Right ventricle myocardium superior (tissue), 1 donor: ENCODE measurements at places on chromosomes 16 and 17. TPM values are rescaled to one million over a fixed set of nuclear protein-coding genes. Genes with fewer than 3 reads are reported as not detected.

ATF7IP2 gene
- 35.5 TPM for total RNA-seq

DNA sequence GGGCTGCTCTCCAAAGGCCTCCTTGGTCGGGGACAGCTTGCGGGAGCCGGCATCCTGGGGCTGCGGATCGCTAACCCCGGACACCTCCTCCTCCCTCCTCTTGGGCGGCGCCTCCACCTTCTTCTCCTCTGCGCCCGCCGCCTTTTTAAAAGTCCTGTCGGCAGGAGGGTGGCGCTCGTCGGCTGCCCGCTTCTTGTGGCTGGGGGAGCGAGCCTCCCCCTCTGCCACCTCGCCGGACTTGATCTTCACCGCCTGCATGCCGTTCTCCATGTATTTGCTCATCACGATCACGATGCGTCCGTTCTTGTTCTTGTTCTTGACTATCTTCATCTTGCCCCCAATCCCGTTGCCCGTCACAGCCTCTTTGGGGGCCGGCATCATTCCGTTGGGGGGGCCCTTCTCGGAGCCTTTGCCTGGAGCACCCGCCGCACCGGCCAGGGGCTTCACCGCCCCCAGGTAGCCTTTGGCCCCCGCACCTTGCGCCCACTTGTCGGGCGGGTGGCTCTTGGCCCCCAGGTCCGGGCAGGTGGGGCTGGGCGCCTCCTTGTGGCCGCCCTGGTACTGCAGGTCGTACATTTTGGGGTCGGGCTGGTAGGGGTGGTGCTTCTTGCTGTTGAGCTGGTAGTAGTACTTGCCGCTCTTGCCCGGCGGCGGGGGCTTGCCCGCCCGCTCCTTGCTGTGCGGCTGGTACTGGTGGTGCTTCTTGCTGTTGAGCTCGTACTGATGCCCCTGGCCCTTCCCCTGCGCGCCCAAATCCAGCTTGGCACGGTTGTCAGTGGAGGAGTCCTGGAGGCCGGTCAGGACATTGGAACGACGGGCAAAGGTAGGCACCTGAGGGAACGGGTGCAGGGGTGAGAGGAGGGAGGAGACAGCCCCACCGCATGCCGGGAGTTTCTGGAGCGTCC, 4.4 kb downstream of the CBX4 start:
- no peak for DNase-seq

DNA sequence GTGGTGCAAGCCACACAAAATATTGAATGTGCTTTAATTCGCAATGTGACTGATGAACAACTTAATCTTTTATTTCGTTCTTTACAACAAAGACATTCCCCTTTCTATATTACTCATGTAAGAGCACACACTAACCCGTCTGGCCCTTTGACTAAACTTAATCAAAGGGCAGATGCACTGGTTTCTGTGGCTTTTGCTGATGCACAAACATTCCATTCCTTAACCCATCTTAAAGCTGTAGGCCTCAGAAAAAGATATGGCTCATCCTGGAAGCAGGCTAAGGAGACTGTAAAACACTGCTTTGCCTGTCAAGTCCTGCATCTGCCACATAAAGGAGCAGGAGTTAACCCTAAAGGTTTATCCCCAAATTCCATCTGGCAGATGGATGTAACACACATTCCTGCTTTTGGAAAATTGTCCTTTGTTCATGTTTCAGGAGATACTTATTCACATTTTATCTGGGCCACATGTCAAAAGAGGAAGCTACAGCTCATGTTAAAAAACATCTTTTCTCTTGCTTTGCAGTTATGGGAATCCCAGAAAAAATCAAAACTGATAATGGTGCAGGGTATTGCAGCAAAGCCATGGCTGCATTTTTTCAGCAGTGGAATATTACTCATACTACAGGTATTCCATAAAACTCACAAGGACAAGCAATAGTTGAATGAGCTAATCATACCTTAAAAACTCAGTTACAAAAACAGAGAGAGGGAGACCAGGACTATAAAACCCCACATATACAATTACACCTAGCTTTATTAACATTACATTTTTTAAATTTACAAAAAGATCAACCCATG, 137.2 kb downstream of the AHSP start:
- DNase-seq: no peak

GRCh38 chr17:62641153-62641552, 13.7 kb downstream of the MRC2 start:
- no peak for DNase-seq

DNA sequence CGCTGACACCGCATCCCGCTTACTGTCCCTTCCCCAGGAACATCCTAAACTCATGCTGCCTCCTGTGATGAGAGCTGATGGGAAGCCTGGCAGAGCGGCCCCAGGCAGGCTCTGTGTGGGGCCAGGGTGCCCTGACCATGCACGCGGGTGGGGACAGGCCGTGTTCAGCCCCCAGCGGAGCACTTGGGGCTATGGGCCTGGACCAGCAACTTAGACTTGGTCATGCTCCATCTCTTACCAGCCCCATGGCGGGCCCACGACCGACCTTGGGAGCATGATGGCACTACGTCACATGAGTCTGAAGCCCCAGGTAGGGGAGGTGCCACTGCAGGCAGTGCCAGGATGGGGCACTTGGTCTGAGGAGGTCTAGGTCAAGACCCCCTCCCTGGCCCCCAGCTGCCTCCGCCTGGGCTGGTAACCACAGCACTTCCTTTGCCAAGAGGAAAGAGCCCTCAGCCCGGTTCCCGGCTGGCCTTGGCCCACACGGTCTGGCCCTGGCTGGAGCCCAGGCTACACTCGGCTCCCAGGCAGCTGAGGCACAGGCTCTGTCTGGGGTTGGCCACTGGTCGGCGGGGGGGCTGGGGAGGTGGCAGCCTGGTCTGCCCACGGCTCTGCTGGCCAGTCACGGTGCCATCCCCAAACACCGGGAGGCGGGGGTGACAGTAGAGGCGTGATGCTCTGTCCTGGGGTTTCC, 25.7 kb downstream of the BAHCC1 start:
- DNase-seq: peak; percentile 82

GRCh38 chr17:67431249-67432015, 54.4 kb downstream of the PITPNC1 start:
- DNase-seq: no peak

SCRN2 gene
- 24.2 TPM for total RNA-seq

DNA sequence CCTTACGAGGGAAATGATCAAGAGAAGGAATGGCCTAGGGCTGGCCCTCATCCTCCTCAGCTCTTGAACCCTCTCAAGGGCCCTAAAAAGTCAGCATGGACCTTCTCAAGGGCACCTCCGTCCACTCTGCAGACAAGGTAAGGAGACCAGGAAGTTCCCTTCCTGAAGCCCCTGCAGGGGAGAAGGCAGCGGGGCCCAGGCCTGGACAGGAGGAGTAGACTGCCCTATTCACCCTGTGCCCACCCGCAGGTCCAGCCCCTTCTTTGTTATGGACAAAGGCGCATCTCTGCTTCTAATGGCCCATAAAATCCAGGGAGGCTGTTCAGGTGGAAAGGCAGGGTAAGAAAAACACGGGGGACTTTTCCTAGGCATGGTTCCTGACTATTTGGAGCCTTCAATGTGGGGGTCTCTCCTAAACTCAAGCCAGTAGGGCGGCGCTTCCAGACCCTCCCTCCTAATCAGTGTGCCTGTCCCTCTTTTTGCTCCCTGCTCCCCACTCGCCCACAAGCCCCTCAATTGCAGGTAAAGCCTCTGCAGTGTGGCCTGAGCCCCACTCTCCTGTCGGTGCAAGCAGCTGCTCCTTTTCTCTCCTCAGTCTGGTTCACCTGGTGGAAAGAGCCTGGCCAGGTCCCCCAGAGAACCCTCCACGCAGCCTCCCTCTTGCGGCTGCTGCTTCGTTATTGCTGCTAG, 28.2 kb downstream of the AXIN2 start:
- DNase-seq: no peak

- DNase-seq: peak; percentile 70
Measured at GRCh38 chr17:38867179-38867967, 2.5 kb upstream of the LASP1 start.

- DNase-seq: peak; percentile 75
Measured at GRCh38 chr17:58278661-58279015, 2.1 kb downstream of the MPO start.

- no peak for DNase-seq
Measured at GRCh38 chr16:58109330-58109729, 19.9 kb downstream of the CFAP20 start.

GRCh38 chr16:26012376-26012775, 320.6 kb downstream of the HS3ST4 start:
- no peak for DNase-seq

CBX4 gene
- total RNA-seq: 25.6 TPM

DNA sequence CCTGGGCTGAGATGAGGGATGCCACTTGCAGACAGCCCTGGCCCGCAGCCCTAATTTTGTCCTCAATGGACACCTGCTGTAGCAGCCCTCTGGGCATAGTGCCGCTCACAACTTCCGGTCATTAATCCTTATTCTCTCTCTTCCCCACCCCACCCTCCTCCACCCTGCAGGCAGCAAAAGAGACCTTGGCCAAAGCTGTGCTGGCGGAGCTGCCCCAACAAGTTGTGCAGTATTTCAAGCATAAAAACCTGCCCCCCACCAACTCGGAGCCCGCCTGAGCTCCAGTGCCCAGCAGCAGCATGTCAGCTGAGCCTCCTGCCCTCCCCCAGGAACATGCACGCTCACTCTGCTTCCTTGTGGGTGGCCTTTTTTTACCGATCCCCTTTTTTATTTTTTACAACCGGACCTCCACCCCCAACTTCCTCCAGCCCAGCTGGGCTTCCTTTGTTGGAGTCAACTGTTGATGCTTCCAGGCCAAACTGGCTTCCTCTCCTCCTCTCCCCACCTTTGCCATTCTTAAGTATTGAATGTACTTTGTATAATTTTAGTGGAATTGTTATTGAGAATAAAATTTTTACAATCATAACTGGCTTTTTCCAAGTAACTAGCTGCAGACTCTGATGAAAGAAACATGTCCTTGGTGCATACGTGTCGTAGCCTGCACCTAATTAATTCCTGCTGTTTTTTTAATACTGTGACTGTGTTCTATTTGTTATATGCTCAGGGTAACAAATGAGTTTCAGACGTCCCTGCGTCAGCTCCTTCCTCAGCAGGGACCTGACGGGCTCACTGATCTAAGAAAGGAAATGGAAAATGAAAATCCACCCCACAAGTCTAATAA, 38.2 kb downstream of the PSME3IP1 start:
- peak; percentile 54 for DNase-seq

- DNase-seq: no peak
Measured at GRCh38 chr17:57779706-57780105, 34.6 kb upstream of the CCDC182 start.

GRCh38 chr17:7391307-7391706, 3.0 kb downstream of the PLSCR3 start:
- no peak for DNase-seq

DNA sequence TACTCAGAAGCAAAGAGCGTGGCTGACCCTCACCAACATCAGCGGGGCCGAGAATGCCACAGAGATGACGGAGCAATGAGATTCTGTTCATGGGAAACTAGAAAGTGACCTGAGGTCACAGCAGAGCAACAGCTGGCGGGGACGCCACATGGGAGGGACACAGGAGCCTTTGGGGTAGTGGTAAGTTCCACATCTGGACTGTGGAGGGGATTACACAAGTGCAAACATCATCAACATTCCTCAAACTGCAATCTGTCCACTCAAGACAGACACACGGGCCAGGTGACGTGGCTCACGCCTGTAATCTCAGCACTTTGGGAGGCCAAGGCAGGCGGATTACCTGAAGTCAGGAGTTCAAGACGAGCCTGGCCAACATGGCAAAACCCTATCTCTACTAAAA, 11.2 kb downstream of the HAGH start:
- DNase-seq: no peak

DNA sequence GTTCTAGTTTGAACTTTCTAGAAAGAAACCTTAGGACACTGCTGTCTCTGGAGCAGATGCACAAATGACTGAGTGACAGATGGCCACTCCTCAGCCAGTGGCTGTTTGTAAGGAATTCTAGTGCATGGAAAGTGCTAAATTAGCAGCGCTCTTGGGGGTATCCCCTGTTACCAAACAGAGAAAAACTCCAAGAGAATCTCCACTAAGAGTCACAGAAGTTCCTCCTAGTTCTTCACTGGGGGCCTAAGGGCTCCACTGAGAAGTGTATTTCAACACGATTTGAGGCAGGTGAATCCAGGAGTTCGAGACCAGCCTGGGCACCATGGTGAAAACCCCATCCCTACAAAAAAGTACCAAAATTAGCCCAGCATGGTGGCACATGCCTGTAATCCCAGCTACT, 18.1 kb upstream of the IRF8 start:
- DNase-seq: no peak

GRCh38 chr17:45394913-45395568, 37.6 kb downstream of the ARHGAP27 start:
- DNase-seq: peak; percentile 73

- no peak for DNase-seq
Measured at GRCh38 chr17:54968988-54969332, 395 bp downstream of the STXBP4 start.

- no peak for DNase-seq
Measured at GRCh38 chr17:68800751-68801150, 154.4 kb downstream of the ABCA8 start.

- no peak for DNase-seq
Measured at GRCh38 chr16:53908731-53909130, 204.8 kb downstream of the FTO start.

GRCh38 chr16:67541391-67542263, 13.0 kb downstream of the RIPOR1 start:
- no peak for DNase-seq

UNC13D gene
- total RNA-seq: 10.6 TPM

CLEC3A gene
- total RNA-seq: not detected

- DNase-seq: peak; percentile 63
Measured at GRCh38 chr17:78291944-78292910, 60.8 kb downstream of the TMEM235 start.

SLC38A8 gene
- 0.78 TPM for total RNA-seq

HS3ST4 gene
- not detected for total RNA-seq

SPATA32 gene
- total RNA-seq: not detected

KRT25 gene
- total RNA-seq: not detected

GRCh38 chr16:66439051-66439730, 12.1 kb downstream of the BEAN1 start:
- DNase-seq: no peak

DNA sequence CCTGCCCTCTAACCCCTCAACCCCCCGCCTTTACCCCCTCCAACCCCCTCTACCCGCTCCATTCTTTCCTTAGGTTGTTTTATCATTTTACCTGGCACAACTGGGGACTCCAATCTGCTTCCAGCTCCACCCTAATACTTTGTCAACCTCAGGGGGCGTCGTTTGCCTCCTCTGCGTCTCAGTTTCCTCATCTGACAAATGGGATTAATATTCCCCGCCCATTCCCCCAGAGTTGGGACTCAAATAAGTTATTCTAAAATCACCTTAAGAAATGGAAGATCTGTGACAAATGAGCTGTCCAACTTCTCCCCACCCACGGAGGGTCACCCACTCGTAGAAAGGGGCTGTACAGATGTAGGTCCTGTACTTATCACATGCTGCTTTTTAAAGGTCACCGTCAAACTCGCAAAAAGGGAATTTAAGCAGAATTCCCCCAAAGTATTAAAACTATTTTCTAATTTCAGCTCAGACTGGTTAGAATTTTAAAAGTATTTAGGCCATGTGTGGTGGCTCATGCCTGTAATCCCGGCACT, 40.6 kb upstream of the CPNE2 start:
- DNase-seq: no peak

- DNase-seq: no peak
Measured at GRCh38 chr17:81388612-81389367, 6.5 kb upstream of the BAHCC1 start.

LIMD2 gene
- 2.4 TPM for total RNA-seq

TBC1D3 gene
- total RNA-seq: not detected

GRCh38 chr17:61384692-61385576, 14.7 kb upstream of the TBX2 start:
- DNase-seq: peak; percentile 28
